ENCODE measurements at places on chromosomes 5 and 9.

- DNase-seq: no peak
These were observed 8.0 kb upstream of the SPOCK1 start for GRCh38 chr5:137507150-137507549.

- DNase-seq: no peak
These were observed 59.3 kb downstream of the SLC22A5 start for GRCh38 chr5:132428484-132429462.

DNA sequence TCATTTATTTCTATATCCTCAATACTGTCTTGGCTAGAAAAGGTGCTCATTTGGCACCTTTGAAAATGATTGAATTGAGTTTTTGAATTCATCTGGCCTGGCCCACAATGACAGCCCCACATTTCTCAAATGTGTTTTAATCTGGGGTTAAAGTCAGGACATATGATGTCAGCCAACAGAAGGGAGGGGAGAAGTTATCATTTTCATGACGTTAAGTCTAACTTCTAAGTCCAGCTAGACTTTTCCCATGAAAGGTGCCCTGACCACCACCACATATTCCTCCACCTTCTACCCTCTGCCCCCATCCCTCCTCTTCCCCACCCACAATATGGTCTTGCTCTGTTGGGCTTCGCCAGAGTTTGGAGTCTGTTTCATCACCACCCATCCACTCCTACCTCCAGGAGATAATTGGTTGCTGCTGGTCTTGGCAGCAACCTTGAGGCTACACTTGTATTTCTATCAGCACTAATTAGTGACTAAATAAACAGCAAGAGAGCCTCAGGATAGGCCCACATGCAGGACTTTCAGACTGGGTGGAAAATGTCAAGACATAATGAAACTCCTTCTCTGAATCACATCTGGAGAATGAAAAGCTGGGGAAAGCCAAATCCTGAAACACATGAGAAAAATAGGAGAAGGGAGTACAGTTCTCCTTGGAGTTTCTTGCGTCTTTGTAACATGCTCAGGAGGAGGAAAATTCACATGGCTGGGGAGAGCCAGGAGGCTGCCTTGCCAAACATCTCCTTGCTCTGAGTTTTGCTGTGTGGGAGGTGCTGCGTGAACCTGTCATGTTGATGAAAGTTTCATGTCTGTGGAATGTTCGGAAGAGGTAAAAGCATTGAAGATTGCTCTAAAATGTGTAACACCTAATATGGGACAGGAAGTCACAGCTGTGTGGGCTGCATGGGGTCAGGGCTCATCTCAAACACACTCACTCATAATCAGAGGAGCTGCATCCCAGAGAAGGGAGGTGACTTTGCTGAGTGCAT lies 544.7 kb upstream of the KLF4 start:
- DNase-seq: no peak

- peak; percentile 32 for DNase-seq
These were observed 251.6 kb upstream of the PTGER4 start for GRCh38 chr5:40428126-40428525.

- no peak for DNase-seq
These were observed 393.1 kb downstream of the TMEM232 start for GRCh38 chr5:110333384-110333783.

- DNase-seq: no peak
These were observed 64.1 kb downstream of the SEMA4D start for GRCh38 chr9:89433826-89434225.

- DNase-seq: no peak
These were observed 7.7 kb downstream of the CXXC5 start for GRCh38 chr5:139655727-139656271.

GRCh38 chr5:126531543-126532120 lies 63.4 kb downstream of the ALDH7A1 start:
- DNase-seq: no peak

GRCh38 chr9:121906074-121906870 lies 186.8 kb downstream of the TTLL11 start:
- DNase-seq: no peak

- no peak for DNase-seq
These were observed 23.4 kb upstream of the RUFY1 start for GRCh38 chr5:179526978-179527377.

DNA sequence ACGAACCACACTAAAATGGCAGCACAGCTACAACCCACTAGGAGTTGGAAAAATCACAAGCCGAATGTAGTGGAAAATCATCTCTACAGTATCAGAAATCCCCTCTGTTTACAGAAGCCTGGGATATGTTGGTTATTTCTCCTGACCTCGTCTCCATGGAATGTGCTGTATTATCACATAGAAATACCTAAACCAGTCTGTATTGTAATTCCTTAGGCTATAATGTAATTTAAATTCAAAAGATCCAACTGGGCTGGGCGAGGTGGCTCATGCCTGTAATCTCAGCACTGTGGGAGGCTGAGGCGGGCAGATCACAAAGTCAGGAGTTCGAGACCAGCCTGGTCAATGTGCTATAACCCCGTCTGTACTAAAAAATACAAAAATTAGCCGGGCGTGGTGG lies 244.8 kb upstream of the MPDZ start:
- no peak for DNase-seq

DNA sequence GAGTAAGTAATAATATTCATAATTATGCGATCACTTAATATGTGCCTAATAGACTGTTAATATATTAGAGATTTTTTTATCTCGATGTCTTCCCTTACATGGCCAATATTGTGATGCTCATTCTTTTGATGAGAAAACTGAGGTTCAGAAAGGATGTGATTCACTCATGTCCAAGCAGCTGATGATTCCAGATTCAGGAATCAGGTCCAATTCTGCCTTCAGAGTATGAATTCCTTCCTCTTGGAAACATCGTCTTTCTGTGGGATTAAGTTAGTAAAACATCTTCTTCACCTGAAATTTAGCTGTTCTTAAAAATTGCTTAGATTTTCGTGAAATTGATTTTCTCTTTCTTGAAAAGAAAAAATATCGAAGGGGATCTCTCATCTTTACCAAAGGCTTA lies 242.5 kb upstream of the RFX3 start:
- no peak for DNase-seq

DNA sequence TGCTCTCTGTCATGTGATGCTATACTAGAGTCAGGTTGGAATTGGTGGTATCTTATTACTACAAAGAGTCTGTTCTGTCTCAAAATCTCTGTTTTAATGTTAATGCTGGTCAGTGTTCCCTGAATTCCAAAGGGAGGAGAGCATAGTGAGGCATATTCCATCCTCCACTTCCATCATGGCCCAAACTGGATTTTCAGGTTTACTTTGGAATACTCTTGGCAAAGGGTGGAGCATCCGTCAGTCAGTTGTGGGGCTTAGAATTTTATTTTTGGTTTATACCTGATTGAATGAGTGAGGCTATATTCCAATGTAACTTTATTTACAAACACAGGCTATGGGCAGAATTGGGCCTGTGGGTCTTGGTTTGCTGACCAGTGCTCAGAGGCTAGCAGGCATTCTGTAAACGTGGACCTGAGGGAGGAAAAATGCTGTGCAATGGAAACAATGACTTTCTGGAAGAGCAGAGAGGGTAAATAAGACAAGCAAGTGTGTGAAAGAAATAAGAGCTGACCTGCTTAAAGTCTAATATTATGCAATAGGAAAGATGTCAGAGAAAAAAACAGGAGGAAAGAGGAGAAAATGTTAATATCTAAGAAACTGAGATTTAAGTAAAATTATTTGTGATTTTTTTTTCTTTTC lies 106.2 kb upstream of the CLINT1 start:
- no peak for DNase-seq

- no peak for DNase-seq
These were observed 2.2 kb downstream of the UNC5A start for GRCh38 chr5:176812269-176813259.

DNA sequence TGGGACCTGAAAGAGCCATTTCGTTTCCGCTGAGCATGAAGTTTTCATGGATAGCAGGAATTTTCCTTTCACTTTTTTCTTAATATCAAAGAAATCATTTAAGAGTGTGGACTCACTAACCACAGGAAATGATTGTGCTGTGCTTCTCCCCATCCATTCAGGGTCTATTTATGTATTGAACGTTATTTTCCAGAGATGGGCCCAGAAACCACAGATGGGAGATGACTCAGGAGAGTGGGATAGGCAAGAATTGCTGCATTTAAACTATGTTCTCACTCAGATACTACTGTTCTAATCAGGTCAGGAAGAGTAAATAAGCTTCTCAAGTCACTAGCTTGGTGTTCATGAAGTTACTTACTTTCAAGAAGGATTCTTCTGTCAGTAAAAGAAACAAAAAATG lies 763.8 kb downstream of the DTWD2 start:
- no peak for DNase-seq

GRCh38 chr5:137651022-137651421 lies 84.9 kb downstream of the KLHL3 start:
- DNase-seq: no peak

DNA sequence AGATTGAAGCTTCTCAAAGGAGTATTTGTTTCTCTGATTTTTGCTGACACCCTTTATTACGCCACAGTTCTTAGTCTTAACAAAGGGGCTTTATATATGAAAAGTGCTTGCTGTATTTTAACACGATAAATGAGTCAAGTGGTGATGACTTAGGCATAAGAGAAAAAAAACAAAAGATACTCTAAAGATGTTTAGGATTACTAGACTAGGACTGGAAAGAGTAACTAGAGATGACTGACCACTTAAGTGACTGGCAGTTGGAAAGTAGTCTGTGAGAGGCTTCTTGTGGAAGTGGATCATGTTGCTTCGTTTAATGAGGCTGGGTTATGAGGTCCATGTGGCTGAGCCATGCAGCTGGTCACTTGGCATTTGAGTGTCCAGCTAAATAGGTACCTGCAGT lies 69.4 kb upstream of the ACTBL2 start:
- DNase-seq: no peak

- DNase-seq: no peak
These were observed 11.9 kb downstream of the AGTPBP1 start for GRCh38 chr9:85729882-85730281.

DNA sequence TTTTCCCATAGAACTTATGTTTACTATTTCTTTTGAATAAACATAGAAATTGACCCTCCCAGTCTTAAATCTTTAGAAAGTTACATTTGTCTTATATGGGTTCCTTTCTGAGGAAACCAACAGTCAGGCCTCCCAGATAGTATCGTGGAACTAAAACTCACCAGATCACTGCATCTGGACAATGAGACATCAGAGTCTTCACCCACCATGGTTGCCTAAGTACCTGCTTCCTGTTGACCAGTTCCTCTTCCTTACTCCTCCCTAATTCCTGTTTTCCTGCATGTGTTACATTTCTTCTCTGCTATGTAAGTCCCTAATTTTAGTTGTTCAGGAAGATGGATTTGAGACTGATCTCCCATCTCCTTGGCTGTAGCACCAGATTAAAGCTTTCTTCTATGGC lies 462.2 kb downstream of the DIRAS2 start:
- DNase-seq: no peak

- DNase-seq: no peak
These were observed 949 bp downstream of the SERINC5 start for GRCh38 chr5:80254767-80255430.

DNA sequence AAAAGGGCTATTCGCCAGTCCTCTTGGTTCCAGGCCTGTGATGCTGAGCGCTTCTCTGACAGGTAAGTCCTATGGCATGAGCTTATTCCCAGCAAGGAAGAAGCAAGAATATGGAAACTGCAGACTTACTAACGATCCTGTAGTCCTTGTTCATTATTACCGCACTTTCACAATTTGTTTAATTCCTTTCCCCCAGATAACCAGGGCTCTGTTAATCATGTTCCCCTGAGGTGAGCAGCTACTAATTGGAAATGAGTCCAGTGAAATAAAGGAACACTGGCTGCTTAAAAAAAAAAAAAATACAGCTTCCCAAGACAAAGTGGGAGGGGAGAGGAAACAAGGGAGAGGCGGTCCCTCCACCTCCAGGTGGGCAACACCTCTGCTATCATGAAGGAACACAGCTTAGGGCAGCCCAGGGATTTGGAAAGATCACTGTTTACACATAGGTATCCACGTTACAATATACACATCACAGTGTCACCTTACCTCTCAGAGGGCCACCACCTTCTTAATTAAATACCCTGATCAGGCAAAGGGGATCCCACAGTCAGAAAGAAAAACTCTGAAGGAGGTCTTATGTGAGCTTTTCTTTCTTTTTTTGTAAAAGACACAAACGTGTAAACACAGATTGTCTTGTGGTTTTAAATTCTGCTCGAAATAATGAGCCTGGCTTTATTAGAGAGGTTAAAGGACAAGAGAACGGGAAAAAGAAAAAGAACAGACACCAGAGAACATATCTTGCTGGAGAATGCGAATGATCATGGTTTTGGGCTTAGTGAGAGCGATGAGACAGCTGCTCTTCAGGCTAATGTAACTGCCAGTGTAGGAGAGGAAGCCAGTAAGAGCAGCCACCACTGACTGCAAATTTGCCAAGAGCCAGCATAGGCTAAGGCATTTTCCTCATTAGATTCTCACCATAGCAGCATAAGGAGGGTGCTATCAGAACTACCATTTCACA lies 258.6 kb downstream of the CRB2 start:
- no peak for DNase-seq

GRCh38 chr5:164672931-164673694 lies 1167.7 kb downstream of the MAT2B start:
- DNase-seq: no peak

GRCh38 chr5:160969645-160970044 lies 117.6 kb upstream of the ATP10B start:
- no peak for DNase-seq

- DNase-seq: no peak
These were observed 1.1 kb downstream of the PCDHAC1 start for GRCh38 chr5:140927228-140927573.

DNA sequence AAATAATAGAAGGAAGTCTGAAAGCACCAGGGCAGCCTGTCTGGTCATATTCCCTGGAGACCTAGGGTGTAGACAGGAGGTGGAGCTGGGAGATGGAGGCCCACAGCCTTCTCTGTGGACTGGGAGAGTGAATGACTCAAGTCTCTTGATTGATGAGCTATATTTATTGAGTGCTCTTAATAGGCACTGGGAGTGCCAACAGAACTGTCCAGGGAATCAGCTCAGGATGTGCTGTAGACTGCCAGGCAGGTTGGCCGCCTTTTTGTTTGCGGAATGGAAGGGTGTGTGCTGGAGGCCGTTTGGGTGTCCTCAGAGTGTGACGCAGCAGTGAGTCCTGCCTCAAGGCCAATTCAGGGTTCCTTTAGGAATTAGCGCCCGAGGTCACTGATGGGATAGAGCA lies 33.4 kb upstream of the POMT1 start:
- no peak for DNase-seq

- DNase-seq: no peak
These were observed 127.6 kb upstream of the PTCH1 start for GRCh38 chr9:95644377-95644776.

- no peak for DNase-seq
These were observed 41.3 kb upstream of the FOXE1 start for GRCh38 chr9:97811533-97812246.

- DNase-seq: no peak
These were observed 357.6 kb downstream of the RAB3C start for GRCh38 chr5:58940446-58940845.

DNA sequence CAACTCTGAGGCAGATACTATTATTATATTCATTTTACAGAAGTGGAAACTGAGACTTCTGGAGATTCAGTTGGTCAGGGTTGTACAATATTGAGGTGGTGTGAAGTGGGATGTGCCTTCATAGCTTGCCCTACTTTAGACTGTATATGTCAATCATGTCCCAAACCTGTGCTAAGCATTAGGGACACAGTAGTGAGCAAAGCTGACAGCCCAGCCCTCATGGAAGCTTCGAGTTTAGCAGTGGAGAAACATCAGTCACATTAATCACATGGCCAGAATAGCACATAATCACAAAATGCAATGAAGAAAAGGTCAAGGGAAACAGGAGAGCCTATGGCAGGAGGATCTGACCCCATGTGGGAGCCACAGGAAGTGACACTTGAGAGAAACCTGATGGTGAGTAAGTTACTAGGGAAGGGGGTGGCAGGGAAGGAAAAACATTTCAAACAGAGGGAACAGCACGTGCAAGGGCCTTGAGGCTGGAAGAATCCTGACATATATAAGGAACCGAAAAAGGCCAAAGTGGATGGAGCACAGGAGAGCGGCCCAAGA lies 20.5 kb upstream of the RALGPS1 start:
- DNase-seq: no peak
